ENCODE measurements at places on chromosomes 5 and 9. TPM values are rescaled to one million over a fixed set of nuclear protein-coding genes. Genes with fewer than 3 reads are reported as not detected.
A peak's percentile ranks its signal among the peaks of the same experiment; 100 is the strongest.

- no peak for DNase-seq
Measured at GRCh38 chr5:142175039-142175438, 66.5 kb downstream of the NDFIP1 start.

DNA sequence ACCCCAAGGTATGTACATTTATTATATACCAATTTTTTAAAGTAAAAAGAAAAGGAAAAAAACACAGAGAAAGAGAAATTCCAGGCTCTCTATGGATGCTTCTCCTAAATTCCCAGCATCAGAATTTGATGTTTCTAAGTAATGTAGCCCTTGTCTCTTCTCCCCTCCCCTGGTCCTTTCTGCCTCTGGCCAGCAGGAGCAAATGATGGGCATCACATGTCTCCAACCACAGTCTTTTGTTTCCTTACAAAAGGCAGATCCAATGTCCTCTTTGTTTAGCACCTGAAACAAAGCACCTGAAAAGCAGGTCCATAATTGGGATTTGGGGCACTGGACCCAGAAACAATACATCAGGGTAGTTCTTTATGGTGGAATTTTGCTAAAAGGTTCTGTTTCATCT is 50.4 kb upstream of the APC start:
- no peak for DNase-seq
- no peak overlapping the region for H3K27ac ChIP-seq
- no peaks in the 10 kb centered on the region for H3K36me3 ChIP-seq
- H3K4me1 ChIP-seq = no peaks in the 10 kb centered on the region
- no peak overlapping the region for H3K4me3 ChIP-seq

DNA sequence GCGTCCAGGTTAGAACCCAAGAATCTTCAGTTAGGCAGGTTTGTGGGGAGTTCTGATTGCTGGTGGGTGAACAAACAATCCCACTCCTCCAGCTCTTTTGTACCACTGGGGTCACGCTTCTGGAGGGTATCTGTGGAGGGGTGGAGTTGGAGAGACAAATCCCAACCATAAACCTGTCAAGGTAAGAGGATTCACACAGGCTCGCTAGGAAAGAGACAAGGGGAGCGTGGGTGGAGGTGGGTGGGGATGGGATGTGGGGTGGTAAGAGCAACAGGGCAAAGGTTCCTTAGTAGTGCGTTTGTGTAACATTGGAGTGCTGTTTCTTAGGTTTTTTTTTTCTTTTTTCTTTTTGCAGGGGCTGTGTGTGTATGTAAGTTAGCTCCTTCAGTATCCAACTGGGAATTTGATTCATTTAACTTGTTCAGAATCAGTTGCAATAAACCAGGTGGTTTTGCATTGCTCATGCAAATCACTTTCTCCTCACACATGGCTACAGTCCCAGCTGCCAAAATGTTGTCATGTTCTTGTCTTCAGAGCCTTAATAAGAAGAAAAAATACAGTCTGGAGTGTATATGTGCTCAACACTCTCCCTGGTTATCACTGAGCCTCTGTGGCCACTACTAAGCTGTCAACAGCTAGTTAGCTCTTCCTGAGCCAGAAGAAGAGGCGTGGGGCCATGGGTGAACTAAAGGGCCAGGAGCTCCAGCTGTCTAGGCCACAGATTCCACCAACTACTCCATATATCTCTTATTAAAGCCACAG is 164.0 kb upstream of the RAD23B start:
- no peak overlapping the region for H3K4me3 ChIP-seq
- no peak for DNase-seq
- no peaks in the 10 kb centered on the region for H3K27me3 ChIP-seq
- no peaks in the 10 kb centered on the region for H3K36me3 ChIP-seq
- peaks cover 14% of the 10 kb centered on the region for H3K4me1 ChIP-seq

- H3K36me3 ChIP-seq = peaks cover 14% of the 10 kb centered on the region
- H3K4me1 ChIP-seq = peaks cover 12% of the 10 kb centered on the region
- H3K27me3 ChIP-seq = no peaks in the 10 kb centered on the region
- no peak overlapping the region for H3K27ac ChIP-seq
Measured at GRCh38 chr9:121773954-121774714, 122.7 kb downstream of the DAB2IP start.

DNA sequence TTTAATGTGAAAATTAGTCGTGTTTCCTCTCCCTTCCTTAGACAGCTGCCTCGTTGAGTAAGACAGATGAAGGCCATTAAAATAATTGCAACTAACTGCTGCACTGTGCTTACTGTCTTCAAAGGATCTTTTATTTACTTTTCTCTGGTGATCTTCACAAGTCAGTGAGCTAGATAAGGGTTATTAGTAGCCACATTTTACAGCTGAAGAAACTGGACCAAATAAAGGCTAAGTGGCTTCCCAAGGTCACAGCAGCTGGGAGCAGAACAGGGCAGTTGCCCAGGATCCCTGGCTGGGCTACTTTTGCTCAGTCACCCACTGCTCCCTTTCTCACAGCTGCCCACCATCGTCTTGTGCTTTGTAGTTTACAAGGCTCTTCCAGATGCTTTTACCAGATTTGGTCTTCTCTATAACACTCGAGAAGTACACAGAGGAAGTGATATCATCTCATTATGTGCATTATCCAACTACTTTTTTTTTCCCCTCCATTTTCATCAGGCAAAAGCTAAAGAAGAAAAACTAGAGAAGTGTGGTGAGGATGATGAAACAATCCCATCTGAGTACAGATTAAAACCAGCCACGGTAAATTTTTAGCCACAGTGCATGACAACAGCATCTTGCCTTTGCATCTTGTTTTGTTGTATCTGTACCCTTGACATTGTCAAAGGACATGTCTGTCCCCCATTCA is 61.8 kb downstream of the ERAP1 start:
- no peaks in the 10 kb centered on the region for H3K4me1 ChIP-seq
- peaks cover 96% of the 10 kb centered on the region for H3K36me3 ChIP-seq
- H3K27me3 ChIP-seq = no peaks in the 10 kb centered on the region
- H3K27ac ChIP-seq = no peak overlapping the region
- no peak for DNase-seq

GRCh38 chr9:120284821-120285220 is 295.1 kb downstream of the CDK5RAP2 start:
- H3K27ac ChIP-seq = no peak overlapping the region
- no peak overlapping the region for H3K4me3 ChIP-seq
- H3K4me1 ChIP-seq = no peaks in the 10 kb centered on the region
- H3K27me3 ChIP-seq = no peaks in the 10 kb centered on the region
- DNase-seq = no peak

DNA sequence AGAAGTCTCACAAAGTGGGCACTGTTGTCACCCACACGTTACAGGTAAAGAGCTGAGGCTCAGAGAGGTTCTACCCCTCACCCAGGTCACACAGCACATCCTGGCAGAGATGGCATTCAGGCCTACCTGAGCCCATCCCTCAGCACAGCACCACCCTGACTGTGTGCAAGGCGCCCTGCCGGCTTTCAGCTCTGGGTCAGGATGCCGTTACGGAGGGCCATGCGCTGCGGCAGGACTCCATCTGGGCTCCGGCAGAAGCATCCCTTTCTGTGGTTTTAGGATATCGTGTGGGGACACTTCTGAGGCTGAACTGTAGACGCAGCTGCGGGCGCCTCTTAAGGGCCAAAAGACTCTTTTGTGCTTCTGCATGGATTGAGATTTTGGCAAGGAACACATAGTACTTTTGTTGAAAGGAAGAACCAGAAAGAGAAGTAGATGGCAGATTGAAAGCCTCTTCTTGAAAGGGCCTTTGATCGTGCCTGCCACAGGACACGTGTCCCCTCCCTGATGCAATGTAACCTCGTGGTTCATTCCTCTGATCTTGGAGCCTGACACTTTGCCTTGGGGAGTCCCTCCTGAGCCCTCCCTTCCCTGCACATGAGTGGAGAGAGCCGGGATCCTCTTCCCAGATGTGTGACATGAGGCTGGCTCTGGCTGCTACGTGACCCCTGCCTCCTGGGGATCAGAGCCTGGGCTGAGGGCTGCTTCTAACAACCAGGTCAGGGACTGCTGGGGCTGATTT is 31.3 kb downstream of the USP20 start:
- H3K36me3 ChIP-seq = peaks cover 13% of the 10 kb centered on the region
- H3K4me3 ChIP-seq = no peak overlapping the region
- H3K27ac ChIP-seq = no peak overlapping the region

DNA sequence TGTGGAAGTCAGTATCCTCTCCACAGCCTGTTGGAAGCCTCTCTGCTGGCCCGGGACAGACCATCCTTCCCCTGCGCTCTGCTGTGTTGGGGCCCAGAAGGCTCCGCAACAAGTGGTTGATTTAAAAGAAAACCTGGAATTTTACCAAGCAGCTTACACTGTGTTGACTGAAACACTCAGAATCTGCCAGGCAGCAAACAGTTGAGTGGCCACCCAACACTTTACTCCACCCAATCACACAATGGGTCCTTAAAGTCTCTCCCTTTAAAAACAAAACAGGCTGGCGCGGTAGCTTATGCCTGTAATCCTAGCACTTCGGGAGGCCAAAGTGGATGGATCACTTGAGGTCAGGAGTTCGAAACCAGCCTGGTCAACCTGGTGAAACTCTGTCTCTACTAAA is 28.0 kb upstream of the DMRT3 start:
- no peaks in the 10 kb centered on the region for H3K36me3 ChIP-seq
- H3K27ac ChIP-seq = no peak overlapping the region
- H3K27me3 ChIP-seq = peaks cover 5% of the 10 kb centered on the region

- H3K27me3 ChIP-seq = no peaks in the 10 kb centered on the region
- peak overlapping the region; percentile 64 for H3K27ac ChIP-seq
- H3K4me3 ChIP-seq = no peak overlapping the region
Measured at GRCh38 chr5:82560561-82560960, 282.4 kb upstream of the RPS23 start.

SPATA31E1 gene
- total RNA-seq = not detected

LCN1 gene
- not detected for total RNA-seq

CTNND2 gene
- total RNA-seq = 0.05 TPM

PDZD2 gene
- total RNA-seq = 0.42 TPM

TAF11L2 gene
- total RNA-seq = not detected
